Suppressor macrophage (primary cell): ENCODE measurements at places on chromosomes 7 and 10.

DNA sequence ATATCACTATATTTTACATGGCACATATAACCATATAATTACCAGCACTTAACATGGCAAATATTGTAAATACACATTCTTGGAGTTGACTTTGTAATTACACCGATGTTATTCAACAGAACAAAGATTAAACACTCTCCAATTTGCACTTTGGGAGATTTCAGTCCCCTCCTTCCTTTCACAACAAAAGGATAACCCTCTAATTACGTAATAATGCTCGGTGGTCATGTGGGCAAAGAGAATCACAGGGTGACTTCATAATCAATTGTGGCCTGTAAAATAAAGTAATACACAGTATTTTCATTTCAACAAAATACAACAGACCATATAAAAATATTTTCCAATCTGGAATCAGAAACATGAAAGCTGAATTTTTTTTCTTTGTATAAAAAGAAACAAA lies 73.2 kb downstream of the RHOBTB1 start:
- no peak for DNase-seq

DNA sequence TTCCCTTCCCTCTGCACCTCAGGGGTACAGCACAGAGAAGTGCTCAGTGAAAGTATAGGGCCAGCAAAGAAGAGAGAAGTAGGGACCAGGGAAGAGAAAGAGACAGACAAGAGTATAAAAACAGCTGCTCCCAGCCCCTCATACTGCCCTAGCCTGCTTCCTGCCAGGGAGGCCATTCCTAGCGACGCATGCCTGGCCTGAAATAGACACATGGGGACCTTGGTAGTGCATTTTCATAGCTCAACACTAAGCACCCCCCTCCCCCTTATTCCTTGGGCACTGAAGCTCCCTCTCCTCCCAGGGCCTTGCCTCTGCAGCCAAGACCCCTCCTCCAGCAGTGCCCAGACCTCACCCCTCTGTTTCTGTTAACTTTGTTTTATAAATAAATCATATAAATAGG lies 64.7 kb downstream of the ZMIZ1 start:
- DNase-seq, result no peak

DNA sequence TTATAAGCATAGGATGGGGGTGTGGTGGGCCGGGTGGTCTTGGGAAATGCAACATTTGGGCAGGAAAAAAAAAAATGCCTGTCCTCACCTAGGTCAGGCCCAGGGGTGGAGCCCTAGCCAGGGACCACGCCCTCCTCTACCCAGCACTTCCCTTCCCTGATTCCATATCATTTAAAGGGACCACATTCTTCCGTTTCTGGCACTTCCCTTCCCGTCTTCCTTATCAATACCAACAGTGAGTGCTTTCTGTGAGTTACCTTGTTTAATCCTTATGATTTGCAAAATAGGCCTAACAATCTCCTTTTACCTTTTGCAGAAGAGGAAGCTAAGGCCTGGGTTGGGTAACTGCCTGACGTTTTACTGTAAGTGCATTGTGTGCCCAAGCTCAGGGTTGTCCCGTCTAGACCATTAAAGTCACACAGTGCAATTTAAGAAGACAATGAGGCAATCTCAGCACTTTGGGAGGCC lies 16.7 kb upstream of the C10orf95 start:
- peak; percentile 79 for DNase-seq

DNA sequence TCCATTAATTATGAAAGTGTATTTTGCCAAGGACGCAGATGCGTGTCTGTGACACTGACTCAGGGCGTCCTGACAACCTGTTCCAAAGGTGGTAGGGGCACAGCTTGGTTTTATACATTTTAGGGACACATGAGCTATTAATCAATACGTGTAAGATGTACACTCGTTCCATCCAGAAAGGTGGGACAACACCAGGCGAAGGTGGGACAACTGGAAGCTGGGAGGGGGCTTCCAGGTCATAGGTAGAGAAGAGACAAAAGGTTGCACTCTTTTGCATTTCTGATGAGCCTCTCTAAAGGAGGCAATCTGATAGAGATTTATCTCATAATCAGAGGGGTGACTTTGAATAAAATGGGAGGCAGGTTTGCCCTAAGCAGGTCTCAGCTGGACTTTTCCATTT lies 82.7 kb upstream of the ZNF746 start:
- DNase-seq, result no peak

- DNase-seq, result no peak
These were observed 45.6 kb upstream of the TAS2R16 start for GRCh38 chr7:123041101-123041500.

GRCh38 chr7:156666368-156667109 lies 26.0 kb downstream of the RNF32 start:
- DNase-seq, result no peak

- DNase-seq, result no peak
These were observed 59.4 kb upstream of the FRMD4A start for GRCh38 chr10:14389981-14390590.

DNA sequence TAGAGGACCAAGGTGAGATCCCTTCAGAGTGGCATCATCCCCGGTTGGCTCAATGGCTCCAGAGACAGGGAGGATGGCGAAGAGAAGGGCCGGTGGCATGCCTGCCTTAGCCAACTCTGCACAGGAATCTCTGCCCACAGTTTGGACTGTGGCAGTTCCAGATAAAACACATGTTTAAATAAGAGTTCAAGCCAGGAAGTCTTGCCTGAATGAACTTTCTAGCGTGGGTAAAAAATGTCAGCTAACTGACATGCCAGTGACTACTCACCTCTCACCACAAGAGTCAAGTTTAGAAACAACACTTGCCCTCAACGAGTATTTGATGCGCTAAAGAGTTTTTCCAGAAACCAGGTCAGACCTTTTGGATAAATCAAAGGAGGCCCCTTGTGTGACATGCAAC lies 3.0 kb downstream of the NOD1 start:
- no peak for DNase-seq

DNA sequence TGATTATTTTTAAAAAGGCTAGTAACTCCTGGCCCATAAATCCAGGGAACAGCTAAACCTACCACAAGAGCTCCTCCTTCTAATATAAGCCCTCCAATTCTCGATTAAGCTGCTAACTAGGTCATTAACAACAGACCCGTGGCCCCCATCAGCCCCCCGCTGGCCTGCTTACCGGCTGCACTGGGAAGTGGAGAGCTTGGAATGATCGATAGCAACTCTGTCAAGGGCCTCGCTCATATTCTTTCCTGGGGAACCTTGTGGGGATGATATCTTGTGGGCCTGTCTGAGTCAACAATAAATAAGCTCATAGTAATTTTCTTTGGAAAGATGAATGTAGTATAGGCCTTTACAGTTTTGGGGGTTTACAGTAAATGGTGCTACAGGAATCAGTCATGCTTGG lies 353.5 kb downstream of the TCERG1L start:
- no peak for DNase-seq

DNA sequence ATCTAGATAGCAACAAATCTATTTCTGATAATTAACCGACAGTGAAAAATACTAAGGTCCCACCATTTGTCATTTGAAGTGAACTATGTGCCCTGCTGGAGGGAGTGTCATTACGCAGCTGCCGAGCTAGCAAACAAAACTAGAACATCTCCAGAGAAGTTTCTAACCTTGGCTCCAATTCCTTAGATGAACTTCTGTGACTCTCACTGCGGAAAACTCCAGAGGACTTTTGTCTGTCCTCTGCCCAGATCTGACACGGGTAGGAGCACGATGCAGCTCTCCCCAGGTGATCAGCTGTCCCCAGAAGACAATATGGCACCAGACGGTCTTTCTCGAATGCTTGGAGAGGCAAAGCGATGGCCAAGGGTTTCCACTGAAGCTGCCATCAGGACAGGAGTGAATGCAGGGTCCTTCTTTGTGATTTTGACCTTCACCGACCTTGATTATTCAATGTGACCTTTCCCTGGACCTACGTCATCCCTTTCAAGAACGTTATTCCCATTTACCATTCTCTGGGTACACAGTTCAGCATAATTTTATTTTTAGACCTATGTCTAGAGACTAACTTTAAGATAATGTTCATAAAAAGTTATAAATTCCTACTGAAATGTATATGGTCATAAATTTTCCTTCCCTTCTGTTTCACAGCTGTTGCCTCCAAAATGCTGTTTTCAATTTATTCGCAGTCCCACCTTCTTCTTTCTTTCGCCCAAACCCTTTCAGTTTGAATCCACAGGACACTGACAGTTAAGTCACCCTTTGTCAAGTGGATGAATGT lies 116.7 kb upstream of the C7orf33 start:
- no peak for DNase-seq

DNA sequence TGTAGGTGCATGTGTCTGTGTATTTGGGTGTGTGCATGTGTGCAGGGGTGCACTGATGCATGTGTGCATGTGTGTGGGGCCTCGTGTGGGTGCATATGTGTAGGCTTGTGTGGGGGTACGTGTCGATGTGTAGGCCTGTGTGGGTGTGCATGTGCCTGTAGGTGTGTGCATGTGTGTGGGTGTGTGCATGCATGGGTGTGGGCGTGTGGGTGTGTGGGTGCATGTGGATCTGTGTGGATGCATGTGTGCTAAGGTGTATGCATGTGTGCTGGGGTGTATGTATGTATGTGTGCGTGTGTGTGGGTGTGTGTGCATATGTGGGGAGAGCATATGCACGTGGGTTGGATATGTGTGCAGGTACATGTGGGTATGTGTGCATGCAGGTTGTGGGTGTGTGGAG lies 73.2 kb downstream of the NKX6-2 start:
- DNase-seq, result no peak

GRCh38 chr7:66464059-66464458 lies 164.6 kb upstream of the KCTD7 start:
- no peak for DNase-seq

DNA sequence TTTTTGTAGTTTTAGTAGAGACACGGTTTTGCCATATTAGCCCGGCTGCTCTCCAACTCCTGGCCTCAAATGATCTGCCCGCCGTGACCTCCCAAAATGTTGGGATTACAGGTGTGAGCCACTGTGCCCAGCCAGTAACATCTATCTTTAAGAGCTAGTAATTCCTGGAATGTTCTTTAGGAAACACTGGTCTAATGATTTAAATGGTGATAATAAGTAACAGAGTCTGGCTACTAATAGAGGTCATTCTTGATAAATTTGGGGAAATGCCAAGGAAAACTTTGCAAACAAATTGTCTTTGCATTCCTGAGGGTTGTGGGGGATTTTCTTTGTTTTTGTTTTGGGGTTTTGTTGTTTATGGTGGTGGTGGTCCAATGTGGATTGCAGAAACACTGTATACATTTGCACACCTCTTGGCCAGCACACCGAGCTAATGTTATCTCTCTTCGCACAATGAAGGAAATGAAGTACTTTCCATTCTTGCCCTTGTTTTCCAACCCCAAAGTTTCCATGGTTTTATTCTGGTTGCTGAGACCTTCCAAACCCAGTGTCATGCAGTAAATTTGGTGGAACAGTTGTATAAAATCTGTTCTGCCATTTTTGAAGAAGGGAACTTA lies 51.3 kb upstream of the WIPF3 start:
- DNase-seq, result no peak

DNA sequence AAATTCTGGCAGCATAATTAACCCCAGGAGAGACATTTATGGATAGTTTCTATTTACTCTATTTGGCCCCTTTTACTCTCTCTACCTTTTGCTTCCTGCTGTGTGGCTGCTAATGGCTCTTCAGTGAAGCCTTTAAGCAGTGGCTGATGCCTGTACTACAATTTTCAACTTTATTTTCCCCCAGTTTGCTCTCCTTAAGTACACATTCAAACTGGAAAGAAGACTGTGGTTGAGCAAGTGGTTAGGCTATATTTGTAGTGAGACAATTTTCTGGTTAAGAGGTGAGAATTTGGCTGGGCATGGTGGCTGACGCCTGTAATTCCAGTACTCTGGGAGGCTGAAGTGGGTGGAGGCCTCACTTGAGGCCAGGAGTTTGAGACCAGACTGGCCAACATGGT lies 8.5 kb upstream of the RSBN1L start:
- no peak for DNase-seq

- peak; percentile 3 for DNase-seq
These were observed at the start of gene SORCS1 for GRCh38 chr10:107163881-107164861. SORCS1 (minus strand) TSS chr10:107164706.
